ENCODE measurements at places on chromosomes 13 and 19.

GRCh38 chr19:2616741-2617392, 85.6 kb downstream of the GNG7 start:
- DNase-seq = no peak

DNA sequence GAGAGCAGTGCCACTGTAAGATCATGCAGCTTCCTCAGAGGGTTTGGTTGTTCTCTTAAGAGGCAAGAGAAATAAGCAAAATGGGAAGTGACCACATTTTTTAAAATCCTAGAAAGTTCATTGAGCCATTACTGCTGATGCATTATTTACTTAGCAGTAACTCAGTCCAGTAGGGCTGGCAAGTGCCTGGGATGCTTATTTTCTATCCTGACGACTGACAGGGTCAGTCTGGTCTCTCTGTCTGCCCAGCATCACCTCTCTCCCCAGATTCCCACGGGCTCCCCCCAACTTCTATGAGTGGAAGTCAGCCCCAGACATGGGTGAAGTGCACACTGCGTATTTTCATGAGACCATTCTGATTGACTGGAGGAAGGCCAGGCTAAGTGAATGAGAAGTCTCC, 10.4 kb downstream of the SHISA2 start:
- DNase-seq = no peak

DNA sequence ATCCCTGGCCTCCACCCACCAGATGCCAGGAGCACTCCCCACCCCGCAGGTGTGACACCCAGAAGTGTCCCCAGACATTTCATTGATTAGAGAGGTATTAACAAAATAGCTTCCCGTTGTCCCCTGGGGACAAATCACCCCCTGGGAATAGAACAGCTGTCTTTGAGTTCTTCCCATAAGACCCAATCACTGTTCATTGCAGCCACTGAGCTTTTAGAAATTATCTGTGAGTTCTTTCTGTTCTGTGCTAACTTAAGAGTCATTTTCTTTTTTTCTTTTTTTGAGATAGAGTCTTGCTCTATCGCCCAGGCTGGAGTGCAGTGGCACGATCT, 32.8 kb downstream of the MYO9B start:
- DNase-seq = no peak

DNA sequence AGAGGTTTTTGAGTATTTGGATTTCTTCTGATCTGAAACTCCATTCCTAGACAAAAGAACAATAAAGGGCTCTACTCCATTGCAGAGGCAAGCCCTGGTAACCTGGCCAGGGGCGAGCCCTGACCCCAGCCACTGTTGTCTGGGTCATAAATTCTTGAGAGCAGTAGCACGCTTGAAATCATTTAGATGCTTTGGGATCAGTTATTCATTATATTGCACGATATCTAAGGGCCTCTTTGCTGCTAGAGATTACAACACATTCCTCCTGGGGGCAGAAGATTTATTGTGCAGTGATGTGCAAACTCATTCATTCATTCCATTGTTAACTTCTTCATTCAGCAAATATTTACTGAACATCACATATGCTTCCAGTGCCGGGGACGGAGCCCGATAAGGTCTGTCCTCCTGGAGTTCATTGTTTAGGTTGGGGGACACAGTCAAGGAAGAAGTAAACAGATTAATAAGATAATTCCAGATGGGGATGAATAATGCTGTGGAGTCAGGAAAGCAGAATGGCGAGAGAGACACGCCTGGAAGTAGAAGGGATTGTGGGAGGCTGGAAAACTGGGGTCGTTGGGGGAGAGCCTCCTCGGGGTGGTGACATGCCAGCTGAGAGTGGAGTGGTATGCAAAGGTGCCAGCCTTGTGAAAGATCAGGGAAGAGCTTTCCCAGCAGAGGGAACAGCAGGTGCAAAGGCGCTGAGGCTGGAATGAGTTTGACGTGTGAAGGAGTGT, 34.9 kb downstream of the SIPA1L3 start:
- DNase-seq = no peak

DNA sequence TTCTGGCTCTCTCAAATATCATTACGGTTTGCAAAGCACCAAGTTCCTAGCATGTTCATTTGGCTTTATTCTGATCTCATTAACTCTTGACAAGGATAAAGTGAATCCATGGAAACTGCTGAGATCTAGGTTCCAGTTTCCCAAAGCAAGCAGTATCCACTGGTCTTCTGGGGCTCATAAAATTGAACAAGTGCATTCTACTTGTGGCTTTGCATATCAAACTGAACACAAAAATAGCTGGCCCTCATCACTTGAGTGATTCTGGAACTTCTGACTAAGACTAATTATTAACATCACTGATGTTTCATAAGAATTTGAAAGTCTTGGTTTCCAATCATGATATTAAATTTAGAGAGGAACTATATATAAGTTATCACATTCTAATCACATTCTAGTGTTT, 6.3 kb upstream of the KCTD12 start:
- no peak for DNase-seq

DNA sequence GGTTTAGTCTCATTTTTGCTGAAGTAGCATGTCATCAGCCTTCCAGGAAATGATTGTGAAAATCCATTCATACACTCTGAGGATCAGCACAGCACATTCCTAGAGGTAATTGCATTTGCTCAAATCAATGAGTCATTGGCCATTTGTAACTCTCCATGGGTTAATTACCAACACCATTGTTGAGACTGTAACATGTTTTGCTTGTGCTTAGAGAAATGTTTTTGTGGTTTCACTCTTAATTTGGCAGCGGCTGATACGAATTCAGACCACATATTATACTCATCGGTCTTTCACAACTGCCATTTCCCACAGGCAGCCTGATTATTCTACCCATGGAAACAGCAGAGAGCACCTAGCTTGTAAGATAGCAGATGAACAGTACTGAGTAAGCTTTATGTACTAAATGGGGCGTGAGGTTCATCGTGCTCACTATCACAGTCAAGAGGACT, 110.3 kb downstream of the NHLRC3 start:
- no peak for DNase-seq

DNA sequence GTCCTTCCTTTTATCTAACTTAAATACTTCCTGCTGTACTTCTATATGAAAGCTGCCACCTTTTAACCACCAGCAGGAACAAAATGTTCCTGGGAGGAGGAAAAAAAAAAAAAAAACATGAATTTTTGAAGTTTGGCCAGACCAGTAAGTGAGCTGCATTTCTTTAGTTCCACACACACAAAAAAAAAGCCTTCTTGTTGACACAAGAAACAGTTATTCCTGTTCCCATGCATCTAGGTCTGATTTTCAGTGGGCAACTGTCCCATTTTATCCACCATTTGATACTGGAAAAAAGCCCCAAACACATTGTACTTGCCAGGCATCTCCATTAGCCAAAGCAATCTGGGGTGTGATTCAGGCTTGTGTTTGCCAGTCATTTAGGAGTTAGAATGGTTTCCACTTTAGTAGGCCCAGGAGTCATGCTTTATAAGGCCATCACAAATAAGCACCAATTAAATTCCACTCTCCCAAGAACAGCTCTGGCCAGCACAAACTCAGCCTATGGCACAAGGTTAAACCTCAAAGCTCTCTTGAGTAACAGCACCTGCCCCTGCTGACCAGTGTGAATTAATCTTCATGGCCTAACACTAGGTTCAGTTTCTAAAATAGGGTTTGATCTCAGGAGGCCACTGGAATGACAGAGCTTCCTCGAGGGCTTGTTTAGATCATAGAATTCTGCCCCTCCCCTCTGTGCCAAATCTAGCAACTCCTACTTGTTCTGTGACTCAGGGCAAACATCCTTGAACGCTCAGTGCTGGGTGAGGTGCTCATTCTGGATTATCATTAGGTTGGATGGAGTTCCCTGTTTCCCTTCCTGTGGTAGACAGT, 67.1 kb downstream of the NUFIP1 start:
- no peak for DNase-seq

DNA sequence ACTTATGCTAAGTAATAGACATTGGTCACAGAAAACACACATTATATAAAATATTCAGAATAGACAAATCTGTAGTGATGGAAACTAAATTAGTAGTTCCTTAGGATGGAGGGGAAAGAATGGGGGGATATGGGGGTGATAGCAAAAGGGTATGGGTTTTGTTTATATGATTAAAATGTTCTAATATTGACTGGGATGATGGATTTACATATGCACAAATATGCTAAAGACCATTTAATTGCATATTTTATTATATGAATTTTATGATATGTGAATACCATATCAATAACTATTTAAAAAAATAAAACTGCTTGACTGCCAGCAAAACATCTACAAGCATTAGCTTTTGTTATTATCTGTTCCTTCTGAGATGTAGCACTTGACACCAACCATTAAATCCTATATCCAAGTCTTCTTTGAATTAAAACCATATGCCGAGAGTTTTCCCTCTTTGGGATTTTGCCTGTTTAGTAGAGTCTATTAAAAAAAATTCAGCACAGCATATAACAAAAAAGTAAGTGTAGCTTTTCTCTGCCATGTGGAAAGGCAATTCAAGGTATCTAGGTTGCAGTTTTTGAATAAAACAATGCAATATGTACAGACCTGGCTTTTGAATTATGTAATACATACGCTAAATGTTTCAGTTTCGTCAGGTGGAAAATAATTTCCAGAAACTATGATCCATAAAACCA, 2584.1 kb upstream of the PCDH20 start:
- no peak for DNase-seq

- peak; percentile 100 for DNase-seq
These were observed at the start of gene TOMM40 for GRCh38 chr19:44891016-44891882. TOMM40 (plus strand) TSS chr19:44891254; CDS start chr19:44891416, 162 bp downstream.

DNA sequence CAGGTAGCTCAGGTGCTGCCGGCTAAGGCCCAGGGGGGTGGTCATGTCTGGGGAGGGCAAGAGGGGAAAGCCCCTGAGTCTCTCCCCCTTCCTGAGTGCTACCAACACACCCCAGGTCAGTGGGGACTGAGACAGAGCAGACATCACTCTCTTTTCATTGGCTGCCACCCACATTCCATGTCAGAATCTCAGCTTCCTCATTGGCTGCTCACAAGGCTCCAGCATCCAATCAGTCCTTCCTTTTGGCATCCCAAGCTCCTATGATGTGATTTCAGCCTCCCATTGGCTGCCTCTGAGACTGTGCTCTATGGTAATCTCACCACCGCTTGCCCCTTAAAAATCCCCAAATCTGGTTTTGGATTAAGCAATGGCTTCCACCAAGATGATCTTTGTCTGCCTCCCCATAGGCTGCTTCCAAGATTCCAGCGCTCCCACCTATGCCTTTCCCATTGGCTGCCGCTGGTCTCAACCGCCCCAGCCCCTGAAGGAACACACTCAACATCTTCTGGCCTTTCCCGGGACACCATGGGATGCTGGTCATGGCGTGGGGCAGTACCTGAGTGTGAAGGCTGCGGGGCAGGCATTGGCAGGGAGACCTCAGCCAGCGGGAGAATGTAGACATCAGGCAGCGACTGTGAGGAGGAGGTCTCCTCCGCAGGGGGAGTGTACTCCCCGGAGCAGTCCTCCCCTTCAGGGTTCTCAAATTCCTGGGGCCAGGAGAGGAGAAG, 2.0 kb downstream of the LMTK3 start:
- DNase-seq = no peak

- peak; percentile 63 for DNase-seq
These were observed 1.5 kb upstream of the RAB3A start for GRCh38 chr19:18205200-18205892.

DNA sequence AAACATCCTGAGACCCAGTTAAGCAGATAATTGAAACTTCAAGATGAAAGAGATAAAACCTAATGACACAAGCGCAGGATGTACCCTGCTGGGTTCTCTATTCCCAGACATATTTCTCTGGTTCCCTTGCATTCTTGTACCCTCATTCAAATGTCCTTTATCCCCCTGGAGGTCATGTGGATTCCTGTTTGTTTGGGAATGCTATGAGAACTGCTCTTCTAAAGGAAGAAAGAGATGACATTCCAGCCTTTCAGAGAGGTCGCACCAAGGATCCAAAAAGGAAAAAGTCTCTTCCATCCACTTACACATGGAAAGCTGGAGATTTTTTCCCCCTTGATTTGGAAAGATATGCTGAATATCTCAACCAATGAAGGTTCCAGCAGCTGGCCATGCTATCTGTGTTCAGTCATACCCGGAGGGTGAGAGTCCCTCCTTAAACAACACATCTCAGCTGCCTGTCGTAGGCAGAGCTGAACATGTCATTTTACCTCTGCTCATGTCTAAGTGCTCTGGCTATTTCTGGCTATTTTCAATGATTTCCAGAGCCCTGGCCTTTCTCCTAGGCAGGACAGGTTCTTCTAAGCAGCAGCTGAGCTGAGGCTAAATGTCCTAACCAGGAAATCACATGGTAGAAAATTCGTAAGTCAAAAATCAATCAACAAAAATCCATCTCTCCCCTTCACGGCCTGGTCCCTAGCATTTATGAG, 52.5 kb downstream of the C13orf42 start:
- DNase-seq = no peak

- DNase-seq = no peak
These were observed 491.8 kb downstream of the DIAPH3 start for GRCh38 chr13:59671881-59672280.

- no peak for DNase-seq
These were observed 34.1 kb upstream of the POMP start for GRCh38 chr13:28624707-28625432.

DNA sequence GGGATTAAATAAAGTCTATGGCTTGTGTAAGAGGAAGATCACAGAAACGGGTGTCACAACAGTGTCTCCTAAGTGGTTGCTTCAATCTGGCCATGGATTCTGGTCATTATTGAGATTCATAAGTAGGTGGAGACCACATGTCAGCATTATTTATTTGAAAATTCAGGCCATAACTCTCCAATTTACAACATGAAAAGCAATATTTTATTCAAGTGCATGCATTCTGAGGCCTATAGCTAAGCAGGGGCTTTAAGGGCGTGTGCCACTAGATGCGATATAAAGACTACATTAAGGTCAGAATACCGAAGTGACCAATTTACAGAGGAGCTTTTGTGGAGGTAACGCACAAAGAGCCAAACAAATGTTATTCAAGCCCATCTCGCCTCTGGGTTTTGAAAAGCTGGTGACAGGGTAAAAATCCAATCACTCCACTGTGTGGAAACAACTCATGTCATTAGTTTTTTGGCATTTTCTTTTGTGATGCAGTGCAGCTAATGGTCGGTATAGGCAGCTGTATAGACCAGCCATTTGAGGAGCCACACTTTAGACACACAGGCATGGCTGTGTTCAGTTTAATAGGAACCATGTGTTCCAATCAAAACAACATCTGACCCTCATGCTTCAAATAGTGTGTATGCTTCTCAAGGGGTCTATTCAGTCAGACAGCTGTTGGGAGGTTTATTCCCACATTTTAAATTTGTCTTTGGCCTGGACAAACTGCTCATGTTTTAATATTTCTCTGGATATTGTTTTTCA, 123.7 kb downstream of the KL start:
- no peak for DNase-seq
